NCI-H446 (cell line): ENCODE measurements at places on chromosomes 11 and 22.

DNA sequence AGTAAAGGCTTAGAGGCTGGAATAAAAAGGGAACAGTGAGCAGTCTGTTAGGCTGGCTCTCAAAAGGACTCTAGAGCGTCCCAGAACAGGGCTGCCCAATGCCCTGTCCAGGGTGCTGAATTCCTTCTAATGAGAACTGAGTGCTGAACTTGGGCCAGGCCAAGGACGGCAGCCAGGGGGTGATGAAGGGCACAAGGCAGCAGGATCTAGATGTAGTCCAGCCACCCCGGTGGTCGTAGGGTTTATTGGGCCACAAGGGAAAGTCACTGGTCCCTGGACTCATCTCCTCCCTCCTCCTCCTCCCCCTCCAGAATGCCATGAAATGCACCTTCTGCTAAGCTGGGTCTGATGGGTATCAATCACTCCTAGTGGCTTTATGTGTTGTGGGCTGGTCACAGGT, 19.2 kb downstream of the NPTXR start:
- DNase-seq, result no peak

GRCh38 chr11:88300888-88301487, 36.5 kb downstream of the CTSC start:
- DNase-seq, result no peak

DNA sequence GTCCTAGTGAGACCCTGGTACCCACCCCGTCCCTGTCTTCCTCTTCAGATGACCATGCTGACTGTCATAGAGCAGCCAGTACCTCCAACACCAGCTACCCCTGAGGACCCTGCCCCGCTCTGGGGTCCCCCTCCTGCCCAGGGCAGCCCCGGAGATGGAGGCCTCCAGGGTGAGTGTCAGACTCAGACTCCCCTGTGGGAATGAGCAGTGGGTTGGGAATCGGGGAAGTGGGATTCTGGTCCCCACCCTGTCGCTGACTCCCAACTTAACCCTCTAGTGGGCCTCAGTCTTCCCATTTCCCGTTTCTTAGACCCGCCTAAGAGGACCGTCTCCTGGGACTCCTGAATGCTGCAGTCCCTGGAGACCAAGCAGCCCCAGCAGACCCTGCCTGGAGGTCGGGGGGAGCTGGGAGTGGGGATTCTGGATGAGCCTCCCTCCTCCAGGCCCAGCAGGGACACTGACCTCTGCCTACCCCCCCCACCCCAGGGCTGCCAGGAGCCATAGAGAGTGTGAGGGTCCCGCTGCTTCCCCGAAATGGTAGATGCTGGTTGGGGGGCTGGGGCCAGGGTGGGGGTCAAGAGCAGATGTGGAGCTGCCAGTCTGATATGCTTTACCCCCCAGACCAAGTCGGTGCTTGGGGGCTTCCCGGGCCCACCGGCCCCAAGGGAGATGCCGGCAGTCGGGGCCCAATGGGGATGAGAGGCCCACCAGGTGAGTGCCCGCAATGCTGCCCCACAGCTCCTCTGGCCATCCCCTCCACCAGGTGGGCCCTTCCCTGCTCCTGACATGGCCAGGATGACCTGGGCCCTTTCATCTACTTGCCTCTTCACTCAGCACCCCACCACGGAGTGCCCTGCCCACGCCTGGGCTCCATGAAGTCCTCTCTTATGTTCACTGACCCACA, 25.5 kb downstream of the EMID1 start:
- DNase-seq, result no peak

DNA sequence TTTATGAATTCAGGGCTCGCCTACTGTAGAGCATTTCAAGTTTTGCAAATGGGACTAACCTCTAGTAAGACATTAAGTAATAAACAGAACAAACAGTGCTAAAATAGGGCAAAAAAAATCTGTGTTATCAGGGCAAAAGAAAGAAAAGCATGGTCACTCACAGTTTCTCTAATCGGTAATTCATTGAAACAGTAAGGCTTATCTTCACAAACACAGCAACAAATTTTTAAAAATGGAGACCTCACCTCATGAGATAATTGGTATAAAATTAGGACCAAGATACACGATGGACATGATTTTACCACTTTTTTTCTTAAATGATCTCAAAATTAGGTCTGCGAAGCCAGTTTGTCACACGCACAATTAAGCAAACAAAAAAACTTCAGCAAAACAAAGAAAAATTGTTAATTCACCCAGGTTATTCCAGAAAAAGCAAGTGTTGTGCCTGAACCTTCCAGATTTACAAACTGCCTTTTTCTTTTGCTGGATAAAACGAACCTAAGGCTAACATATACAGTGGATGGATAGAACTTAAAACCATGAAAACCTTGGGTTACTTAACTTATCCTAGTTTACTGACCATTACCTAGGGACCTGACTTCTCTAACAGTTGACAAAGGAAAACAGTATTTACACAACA, 1.4 kb downstream of the TMEM123 start:
- DNase-seq, result no peak

DNA sequence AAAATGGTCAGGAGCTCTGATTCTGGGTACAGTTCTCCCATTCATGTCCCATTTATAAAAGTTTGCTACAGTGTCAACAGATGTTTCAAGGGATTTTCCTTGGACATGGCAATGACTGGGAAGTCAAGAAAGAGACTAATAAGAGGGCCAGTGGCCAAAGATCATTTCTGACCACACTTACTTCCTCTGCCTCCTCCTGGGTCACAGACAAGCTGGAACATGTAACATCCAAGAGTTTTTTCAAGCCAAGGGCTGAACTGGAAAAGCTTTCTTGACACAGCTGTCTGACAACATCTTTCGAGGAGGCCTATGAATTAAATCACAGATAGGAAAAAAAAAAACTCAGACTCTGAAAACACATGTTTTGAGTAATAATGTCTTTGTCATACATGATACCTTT, 8.7 kb downstream of the COMMD9 start:
- no peak for DNase-seq

GRCh38 chr22:47569389-47570299, 807.2 kb downstream of the TBC1D22A start:
- no peak for DNase-seq

- no peak for DNase-seq
These were observed 2.2 kb downstream of the PHF21B start for GRCh38 chr22:45007391-45008185.

GRCh38 chr22:18001040-18001893, 23.1 kb downstream of the MICAL3 start:
- DNase-seq, result peak; percentile 97

- no peak for DNase-seq
These were observed 31.4 kb downstream of the PAK1 start for GRCh38 chr11:77442394-77443053.
